ENCODE measurements at places on chromosomes 2 and 18.

GRCh38 chr2:17792515-17792914 lies 23.7 kb upstream of the MSGN1 start:
- DNase-seq, result no peak

DNA sequence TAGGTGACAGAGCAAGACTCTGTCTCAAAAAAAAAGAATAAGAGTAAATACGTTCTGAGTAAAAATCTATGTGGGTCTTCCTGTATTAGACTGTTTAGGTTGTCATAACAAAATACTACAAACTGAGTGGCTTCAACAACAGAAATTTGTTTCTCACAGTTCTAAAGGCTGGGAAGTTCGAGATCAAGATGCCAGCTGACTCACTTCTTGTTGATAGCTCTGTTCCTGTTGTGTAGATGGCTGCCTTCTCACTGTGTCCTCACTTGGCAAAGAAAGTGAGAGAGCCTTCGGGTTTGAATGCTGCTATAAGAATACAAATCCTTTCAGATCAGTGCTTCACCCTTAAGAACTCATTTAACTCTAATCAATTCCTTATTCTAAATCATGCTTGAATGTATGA lies 430.0 kb upstream of the VWC2L start:
- DNase-seq, result no peak

- no peak for DNase-seq
These were observed 30.8 kb upstream of the ODC1 start for GRCh38 chr2:10478916-10479315.

GRCh38 chr2:150125708-150126107 lies 361.8 kb downstream of the RND3 start:
- DNase-seq, result no peak

- peak; percentile 5 for DNase-seq
These were observed 69.8 kb upstream of the TANK start for GRCh38 chr2:161090411-161090810.

DNA sequence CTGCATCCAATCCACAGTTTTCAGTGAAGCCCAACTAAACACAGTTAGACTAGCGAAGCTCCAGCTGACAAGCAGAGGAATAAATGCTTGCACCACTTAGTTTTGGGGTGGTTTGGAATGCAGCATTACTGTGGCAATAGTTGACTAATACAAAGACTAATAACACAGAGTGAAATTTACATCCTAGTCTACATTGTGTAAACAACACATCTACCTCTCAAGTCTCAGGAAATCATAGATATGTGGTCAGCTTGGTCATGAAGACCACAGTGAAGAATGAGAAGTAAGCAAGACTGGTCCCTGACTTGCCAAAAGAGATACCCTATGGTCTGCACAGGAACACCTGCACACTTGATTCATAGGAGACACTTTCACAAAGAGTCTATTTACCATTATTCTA lies 155.1 kb upstream of the TANK start:
- DNase-seq, result no peak

DNA sequence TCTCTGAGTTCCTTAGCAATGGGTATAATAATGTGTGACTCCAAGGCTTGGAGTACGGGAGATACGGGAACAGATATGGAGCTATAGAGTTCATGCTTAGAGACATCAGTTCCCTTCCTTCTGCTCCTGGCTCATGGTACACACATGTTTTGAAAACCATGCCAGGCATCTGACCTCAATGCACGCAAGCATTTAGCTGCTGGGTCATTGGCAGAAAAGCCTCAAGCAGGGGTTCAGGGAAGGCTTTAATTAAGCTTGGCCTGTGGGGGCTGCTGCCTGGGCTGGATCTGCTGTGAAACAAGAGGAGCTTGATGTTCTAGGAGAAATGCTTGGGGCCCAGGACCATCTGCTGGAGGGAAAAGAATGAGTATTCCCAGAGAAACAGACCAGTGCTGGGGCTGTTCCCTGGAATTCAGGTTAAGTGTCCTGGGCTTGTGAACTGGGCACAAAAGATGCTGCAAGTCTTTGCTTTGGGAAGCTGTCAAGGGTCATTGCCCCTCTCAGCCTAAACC lies 3.2 kb downstream of the ALLC start:
- DNase-seq, result no peak

DNA sequence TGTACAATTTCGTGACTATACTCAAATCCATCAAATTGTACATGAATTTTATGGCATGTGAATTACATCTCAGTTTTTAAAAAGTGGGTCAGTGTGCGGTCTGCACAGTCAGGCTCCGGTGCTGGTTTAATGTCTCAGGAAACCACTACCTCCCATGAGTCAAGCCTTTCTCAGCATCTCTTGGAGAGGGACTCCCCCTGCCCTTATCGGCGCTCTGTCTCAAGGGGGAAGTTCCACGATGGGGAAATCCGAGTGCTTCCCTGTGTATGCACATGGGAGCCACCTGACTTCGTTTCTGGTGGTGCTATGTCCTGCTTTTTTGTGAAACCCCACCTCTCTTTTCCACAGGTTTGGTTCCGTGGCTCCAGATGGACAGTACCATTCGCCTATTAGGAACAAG lies 72.5 kb downstream of the ACOXL start:
- peak; percentile 73 for DNase-seq

DNA sequence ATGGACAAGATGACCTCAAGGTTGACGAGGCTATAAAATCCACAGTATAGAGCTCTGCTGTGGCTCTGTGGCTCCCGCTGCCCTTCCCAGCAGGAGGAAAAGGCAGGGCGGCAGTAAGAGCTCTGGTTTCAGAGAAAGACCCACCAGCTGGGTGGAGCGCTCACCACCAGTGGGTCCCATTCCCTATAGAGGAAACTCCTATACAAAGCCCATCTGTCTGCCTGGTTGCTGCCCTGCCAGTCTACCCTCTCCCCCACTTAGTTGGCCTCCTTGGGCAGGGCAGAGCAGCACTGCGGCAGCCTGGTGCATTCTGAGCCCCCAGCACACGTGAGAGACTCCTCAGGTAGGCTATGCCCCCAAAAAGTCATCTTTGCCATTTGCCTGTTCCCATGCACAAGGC lies 26.5 kb downstream of the TNS1 start:
- DNase-seq, result no peak

- no peak for DNase-seq
These were observed 73.6 kb upstream of the CYP1B1 start for GRCh38 chr2:38149531-38149930.

DNA sequence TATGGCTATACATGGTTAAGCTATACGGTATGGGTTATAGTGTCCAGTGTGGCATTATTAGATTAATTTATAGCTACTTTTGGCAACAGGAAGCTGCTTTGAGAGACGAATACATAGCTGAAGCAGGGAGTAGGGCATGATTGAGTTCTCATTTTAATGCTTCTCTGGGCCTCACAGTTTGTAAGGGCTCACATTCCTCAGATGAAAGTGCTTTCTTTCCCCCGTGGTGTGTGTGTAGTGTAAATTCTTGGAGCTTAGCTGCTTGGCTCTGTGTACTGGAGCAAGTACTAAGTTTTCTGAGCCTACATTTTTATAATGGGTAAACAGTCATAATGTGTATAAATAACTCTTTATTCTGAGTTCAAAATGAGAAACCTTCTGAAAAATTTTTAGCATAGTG lies 173.7 kb downstream of the PTPRM start:
- DNase-seq, result no peak

DNA sequence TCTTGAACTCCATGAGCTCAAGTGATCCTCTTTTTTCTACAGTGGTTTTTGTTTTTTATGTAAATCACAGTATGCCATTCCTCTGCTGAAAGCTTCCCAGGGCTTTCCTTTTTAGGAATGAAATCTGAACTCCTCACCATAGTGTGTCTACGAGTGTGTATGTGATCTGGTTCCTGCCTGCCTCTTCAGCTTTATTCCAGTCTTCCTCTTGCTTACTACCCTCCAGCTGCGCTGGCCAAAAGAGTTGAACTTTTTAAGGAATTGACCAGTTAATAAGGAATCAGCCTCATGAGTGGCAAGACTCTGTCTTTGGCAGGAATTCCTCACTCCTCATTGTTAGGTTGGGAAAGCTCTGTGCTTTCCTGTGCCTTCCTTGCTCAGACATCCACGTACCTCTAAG lies 4.0 kb downstream of the CCT7 start:
- DNase-seq, result no peak

- DNase-seq, result no peak
These were observed 67.1 kb downstream of the DIS3L2 start for GRCh38 chr2:232028631-232029030.

DNA sequence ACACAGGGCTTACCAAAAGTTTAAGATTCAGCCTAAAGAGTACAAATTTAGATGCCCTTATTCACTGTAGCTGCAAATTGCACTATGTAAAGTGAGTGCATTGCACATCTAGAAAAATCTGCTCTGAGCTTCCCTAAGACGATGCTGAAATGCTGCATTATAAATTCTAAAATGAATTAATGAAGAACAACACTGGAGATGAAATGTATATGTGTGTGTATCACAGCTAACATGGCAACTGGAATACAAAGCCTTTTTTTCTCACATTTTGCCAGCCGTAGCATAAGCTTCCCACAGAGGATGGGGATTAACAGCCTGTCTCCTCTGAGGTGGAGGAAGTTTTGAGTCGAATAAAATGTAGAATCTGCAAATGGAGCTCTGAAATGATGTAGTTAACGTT lies 338.3 kb upstream of the ZEB2 start:
- DNase-seq, result no peak

- DNase-seq, result no peak
These were observed 32.2 kb upstream of the SPOPL start for GRCh38 chr2:138469411-138469810.

- DNase-seq, result no peak
These were observed 177.0 kb downstream of the FMNL2 start for GRCh38 chr2:152511981-152512380.

GRCh38 chr2:226002438-226002837 lies 602.9 kb downstream of the NYAP2 start:
- DNase-seq, result no peak

GRCh38 chr2:44934038-44934982 lies 7.2 kb upstream of the SIX3 start:
- no peak for DNase-seq

DNA sequence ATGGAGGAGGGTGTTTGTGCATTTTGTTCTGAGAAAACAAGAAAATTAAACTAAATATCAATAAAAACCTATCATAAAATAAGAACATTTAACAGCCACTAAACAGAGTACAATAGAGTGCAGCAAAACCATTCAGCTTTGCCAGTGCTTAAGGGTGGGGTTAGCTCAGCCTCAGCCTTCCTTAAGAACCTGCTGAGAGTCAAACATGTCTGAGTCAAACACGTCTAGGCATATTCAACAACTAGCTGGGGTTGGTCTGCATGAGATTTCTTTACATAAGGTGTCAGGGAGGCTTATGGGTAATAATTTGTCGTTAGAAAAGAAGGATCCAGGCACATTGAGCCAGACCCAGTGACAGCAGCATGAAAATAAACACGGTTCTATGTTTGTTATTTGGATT lies 298.2 kb downstream of the SP3 start:
- DNase-seq, result no peak

- no peak for DNase-seq
These were observed 5.5 kb downstream of the CCDC102B start for GRCh38 chr18:68803356-68803755.

DNA sequence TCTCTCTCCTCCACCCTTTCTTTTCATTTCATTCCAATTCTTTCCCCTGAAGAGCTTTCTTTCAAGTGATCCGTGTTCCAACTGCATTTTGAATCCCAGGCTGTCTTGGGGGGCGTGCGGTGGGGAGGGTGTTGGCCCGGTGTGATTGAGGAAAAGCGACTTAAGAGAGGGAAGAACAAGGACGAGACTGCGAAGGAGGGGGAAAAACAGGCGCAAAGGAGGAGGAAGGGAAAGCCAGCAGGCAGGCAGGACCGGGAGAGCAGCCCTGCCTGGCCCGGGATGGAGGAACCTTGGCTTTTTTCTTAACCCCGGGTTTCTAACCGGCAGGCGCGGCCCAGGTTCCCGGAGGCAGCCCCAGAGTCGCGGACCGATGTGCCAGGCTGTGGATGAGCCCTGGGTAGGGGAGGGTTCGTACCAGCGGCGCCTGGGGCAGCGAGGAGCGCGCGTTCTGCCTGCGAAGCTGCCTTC lies 1.3 kb downstream of the ADCYAP1 start:
- DNase-seq, result no peak

DNA sequence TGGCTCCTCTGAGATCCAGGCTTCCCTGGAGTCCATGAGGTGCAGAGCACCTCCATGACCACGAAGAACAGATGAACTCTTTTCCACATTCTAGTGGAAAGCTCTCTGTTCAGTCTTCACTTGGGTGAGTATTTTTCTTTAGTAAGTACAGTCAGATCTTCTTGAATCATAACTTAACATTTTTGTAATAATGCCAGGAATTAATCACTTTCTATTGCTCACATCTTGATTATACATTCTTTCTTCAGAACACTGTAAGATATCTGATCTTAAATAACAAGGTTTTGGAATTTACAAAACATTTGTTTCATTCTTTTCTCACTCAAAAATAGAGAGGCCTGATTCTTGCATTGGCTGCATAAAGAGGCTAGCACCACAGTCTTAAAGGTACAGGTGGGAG lies 45.4 kb upstream of the RND3 start:
- DNase-seq, result no peak

GRCh38 chr2:32559136-32559535 lies 68.7 kb upstream of the TTC27 start:
- DNase-seq, result no peak

- DNase-seq, result no peak
These were observed 103.1 kb downstream of the CERS6 start for GRCh38 chr2:168559187-168559586.

DNA sequence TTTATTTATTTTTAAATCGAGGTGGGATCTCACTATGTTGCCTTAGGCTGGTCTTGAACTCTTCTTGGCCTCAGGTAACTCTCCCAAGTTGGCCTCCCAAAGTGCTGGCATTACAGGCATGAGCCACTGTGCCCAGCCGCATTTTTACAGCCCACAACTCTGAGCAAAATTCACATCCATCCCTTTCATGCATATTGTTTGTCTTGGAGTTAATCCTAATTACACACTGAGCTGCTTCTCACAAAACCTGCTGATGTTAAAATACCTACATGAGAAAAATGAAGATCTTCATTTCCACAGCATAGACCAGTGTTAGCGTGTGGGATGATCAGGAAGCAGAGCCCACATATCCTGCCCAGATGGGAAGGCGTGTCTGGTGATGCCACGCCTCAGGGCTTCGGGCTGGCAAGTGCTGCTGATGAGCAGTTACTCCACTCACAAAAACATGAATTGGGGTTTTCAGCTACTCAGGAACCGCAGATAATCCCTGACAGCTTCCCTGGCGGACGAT lies 14.6 kb downstream of the ITGB1BP1 start:
- DNase-seq, result no peak

GRCh38 chr18:48545757-48546321 lies 7.0 kb downstream of the CTIF start:
- no peak for DNase-seq

GRCh38 chr2:221130431-221130830 lies 441.7 kb downstream of the EPHA4 start:
- DNase-seq, result no peak

- DNase-seq, result no peak
These were observed 7.3 kb downstream of the FOSL2 start for GRCh38 chr2:28399956-28400355.

DNA sequence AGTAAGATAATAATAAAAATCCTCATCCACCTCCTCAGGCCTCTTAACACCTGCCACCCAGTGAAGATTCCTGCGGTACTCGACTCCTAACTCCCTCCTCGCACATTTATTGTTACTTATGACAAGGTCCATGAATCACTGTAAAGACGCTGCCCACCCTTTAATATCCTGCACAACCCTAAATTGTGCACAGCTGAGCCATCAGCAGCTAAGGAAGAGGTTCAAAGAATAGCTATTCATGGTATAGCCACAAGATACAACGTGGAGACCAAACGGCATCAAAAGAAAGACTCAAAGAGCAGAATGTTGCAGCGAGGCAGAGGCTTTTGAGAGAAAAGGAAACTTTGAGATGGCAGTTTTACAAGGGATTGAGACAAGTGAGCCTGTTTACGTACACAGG lies 266.3 kb downstream of the SATB2 start:
- DNase-seq, result no peak
